A549 treated with Mapracorat at 1 μM for 4 hours (cell line): ENCODE measurements at places on chromosomes 2 and 18. TPM values are rescaled to one million over a fixed set of nuclear protein-coding genes. Genes with fewer than 3 reads are reported as not detected.

The ALPG gene
- 0.23 to 0.45 TPM (median 0.28 TPM) in 5 replicates for total RNA-seq

The VSNL1 gene
- total RNA-seq, result not detected in 5 replicates

The TBR1 gene
- 0.03 to 0.08 TPM in 2 of 5 replicates, not detected in the others for total RNA-seq

The TNFAIP6 gene
- total RNA-seq, result 0.68 to 1.5 TPM (median 0.78 TPM) in 5 replicates

The SOCS6 gene
- 25.3 to 31.4 TPM (median 30.8 TPM) in 5 replicates for total RNA-seq

The PLB1 gene
- 1.5 to 2.4 TPM (median 1.8 TPM) in 5 replicates for total RNA-seq

The IL18R1 gene
- 1.0 to 1.5 TPM (median 1.3 TPM) in 5 replicates for total RNA-seq

The DRC1 gene
- 0.16 to 0.46 TPM (median 0.38 TPM) in 5 replicates for total RNA-seq

The TRIB2 gene
- total RNA-seq, result 0.29 to 0.91 TPM (median 0.41 TPM) in 5 replicates

The ETAA1 gene
- 7.3 to 9.8 TPM (median 9.2 TPM) in 5 replicates for total RNA-seq

The RNF125 gene
- total RNA-seq, result 0.20 to 0.28 TPM (median 0.27 TPM) in 5 replicates

The APCDD1 gene
- not detected in 5 replicates for total RNA-seq

The ROCK1 gene
- 15.8 to 21.8 TPM (median 20.6 TPM) in 5 replicates for total RNA-seq

The LTBP1 gene
- total RNA-seq, result 19.2 to 32.6 TPM (median 29.6 TPM) in 5 replicates

The RUFY4 gene
- not detected in 5 replicates for total RNA-seq

The SOWAHC gene
- total RNA-seq, result 7.6 to 10.5 TPM (median 10.3 TPM) in 5 replicates

The C2orf66 gene
- 0.07 to 0.14 TPM (median 0.09 TPM) in 3 of 5 replicates, not detected in the others for total RNA-seq

The ANKRD36B gene
- total RNA-seq, result 3.7 to 7.7 TPM (median 4.5 TPM) in 5 replicates

The DSC2 gene
- total RNA-seq, result 0.75 to 1.2 TPM (median 1.0 TPM) in 5 replicates

The FAM228A gene
- total RNA-seq, result not detected in 5 replicates

The INPP5D gene
- 0.29 to 0.71 TPM (median 0.45 TPM) in 5 replicates for total RNA-seq

The RESP18 gene
- total RNA-seq, result not detected in 5 replicates

The KIAA2012 gene
- total RNA-seq, result not detected in 5 replicates

The TRIM54 gene
- total RNA-seq, result 0.70 to 1.3 TPM (median 0.91 TPM) in 5 replicates

The REG3G gene
- total RNA-seq, result not detected in 5 replicates

The STAT4 gene
- total RNA-seq, result 3.0 to 4.5 TPM (median 4.1 TPM) in 5 replicates

The MYO5B gene
- total RNA-seq, result 7.8 to 10.5 TPM (median 9.4 TPM) in 5 replicates

The RTP5 gene
- total RNA-seq, result not detected in 5 replicates

The SP110 gene
- 5.1 to 7.0 TPM (median 6.7 TPM) in 5 replicates for total RNA-seq

The KLHL14 gene
- not detected in 5 replicates for total RNA-seq

The ST8SIA5 gene
- total RNA-seq, result not detected in 5 replicates

The EPAS1 gene
- total RNA-seq, result 94.4 to 114 TPM (median 110 TPM) in 5 replicates

The TYMS gene
- 169 to 181 TPM (median 172 TPM) in 5 replicates for total RNA-seq

The HAUS1 gene
- 35.1 to 54.8 TPM (median 35.9 TPM) in 5 replicates for total RNA-seq

The RBM43 gene
- total RNA-seq, result 2.3 to 3.7 TPM (median 3.3 TPM) in 5 replicates

The TXNDC2 gene
- 0.06 to 0.45 TPM (median 0.19 TPM) in 5 replicates for total RNA-seq
